Activated T-cell treated with anti-CD3 and anti-CD28 coated beads, Interleukin-2, amount 50 U/mL, for 4 hours (primary cell): ENCODE measurements at places on chromosomes 16 and 17. TPM values are rescaled to one million over a fixed set of nuclear protein-coding genes. Genes with fewer than 3 reads are reported as not detected.
A peak's percentile ranks its signal among the peaks of the same experiment; 100 is the strongest.

The TUBG2 gene
- total RNA-seq, result 5.6 TPM

The DHRS11 gene
- total RNA-seq, result 13.0 TPM

The MPP3 gene
- 0.24 TPM for total RNA-seq

The SEPTIN1 gene
- total RNA-seq, result 164 TPM

The TMEM132E gene
- 0.14 TPM for total RNA-seq

The CLEC10A gene
- total RNA-seq, result not detected

The MARCHF10 gene
- total RNA-seq, result not detected

The CD7 gene
- total RNA-seq, result 382 TPM

The CD300LG gene
- total RNA-seq, result not detected

The TEDC2 gene
- total RNA-seq, result 37.5 TPM

The LITAFD gene
- not detected for total RNA-seq

The PRAC2 gene
- total RNA-seq, result not detected

- no peak for DNase-seq
These were observed 39.7 kb downstream of the BRCA1 start for GRCh38 chr17:43085474-43085873.

DNA sequence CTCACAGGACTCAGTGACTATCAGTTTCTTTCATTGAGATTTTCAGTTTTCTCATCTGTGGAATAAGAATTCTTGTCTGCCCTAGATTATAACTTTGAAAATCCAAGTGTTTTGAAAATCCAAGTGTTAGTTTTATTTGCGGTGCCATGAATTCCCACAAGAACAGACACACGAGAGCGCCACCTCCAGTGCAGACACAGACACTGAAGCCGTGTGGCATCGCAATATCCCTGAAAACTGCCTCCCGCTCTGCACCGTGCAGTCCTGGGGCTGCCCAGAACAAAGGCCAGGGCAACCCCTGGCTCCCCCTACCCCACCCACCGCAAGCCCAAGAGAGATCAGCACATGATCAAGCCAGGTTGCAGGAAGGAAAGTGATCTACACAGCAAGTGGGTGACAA, 229.5 kb upstream of the ASIC2 start:
- no peak for DNase-seq

- DNase-seq, result no peak
These were observed 6.4 kb upstream of the PRR14 start for GRCh38 chr16:30644334-30644830.

GRCh38 chr16:50335196-50335958, 33.4 kb downstream of the BRD7 start:
- DNase-seq, result peak; percentile 30

DNA sequence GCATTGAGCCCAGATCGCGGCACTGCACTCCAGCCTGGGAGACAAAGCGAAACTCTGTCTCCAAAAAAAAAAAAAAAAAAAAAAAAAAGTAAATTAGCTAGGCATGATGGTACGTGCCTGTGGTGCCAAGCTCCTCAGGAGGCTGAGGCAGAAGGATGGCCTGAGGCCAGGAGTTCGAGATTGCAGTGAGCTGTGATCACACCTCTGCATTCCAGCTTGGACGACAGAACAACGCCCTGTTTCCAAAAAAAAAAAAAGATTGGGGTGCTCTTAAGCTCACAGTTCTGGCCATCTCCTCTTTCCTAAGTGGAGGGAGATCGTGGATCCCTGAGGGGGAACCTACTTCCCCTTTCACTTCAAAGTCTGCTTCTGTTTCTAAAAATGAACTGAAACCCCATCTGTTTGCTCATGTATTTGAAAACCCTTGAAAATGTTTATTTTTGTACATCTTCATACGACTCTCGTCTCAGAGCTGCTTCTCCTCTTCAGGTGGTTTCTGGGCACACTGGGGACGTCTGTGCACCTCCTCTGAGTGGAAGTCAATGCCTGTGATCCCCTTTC, 138.8 kb downstream of the PRKCA start:
- no peak for DNase-seq

DNA sequence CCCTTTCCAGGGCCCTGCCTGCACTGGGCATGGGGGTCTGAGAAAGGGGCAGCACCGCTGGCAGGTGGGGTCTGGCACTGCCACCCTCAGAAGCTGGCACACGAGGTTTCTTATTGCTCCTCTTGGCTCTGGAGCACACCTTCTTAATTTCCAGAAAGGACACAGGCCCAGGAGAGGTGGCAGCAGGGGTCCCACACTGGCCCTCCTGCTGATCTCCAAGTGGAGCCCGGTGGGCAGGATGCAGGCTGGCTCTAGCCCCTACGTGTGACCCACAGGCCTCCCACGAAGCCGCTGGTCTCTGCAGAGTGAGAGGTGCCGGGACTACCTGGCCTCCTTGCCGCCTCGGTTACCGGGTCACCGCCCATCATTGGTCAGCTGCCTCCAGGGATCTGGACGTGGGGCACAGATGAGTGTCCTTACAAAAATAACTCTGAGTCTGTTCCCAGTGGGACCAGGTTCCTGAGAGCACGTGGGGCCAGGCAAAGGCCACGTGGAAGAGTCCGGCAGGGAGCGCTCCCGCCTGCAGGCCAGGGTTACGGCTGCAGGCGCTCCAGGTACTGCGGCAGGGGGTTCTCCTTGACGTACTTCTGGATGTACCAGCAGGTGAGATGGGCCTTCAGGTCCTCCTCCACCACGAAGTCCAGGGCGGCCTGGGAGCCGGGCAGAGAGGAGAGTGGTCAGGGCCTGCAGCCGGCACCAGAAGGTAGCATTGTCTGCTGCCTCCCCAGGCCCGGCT, 10.3 kb downstream of the NATD1 start:
- no peak for DNase-seq

GRCh38 chr17:64115822-64116534, 14.0 kb downstream of the ERN1 start:
- DNase-seq, result no peak

- DNase-seq, result no peak
These were observed 71.2 kb downstream of the RMI2 start for GRCh38 chr16:11416228-11417001.

- no peak for DNase-seq
These were observed 92.5 kb downstream of the SDK2 start for GRCh38 chr17:73551759-73552158.

GRCh38 chr17:75400326-75400939, 5.0 kb downstream of the GRB2 start:
- no peak for DNase-seq

DNA sequence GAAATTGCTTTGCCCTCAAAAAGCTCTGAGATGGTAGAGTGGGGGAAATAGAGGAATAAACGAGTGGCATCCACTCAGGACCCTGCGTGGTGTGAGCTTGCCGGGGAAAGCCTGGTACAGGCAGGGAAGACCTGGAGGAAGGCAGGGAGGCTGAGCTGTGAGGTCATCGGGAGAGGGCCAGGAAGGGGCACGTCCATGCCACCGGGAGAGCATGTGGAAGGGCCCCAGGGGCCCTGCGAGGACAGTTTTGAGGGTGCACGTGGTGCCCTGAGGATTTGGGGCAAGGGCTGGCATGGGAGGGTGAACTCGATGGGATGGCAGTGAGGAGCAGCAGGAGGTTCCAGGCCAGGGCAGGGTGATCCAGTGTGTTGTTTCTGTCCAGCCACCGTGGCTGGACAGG, 56.3 kb upstream of the CBFA2T3 start:
- no peak for DNase-seq

DNA sequence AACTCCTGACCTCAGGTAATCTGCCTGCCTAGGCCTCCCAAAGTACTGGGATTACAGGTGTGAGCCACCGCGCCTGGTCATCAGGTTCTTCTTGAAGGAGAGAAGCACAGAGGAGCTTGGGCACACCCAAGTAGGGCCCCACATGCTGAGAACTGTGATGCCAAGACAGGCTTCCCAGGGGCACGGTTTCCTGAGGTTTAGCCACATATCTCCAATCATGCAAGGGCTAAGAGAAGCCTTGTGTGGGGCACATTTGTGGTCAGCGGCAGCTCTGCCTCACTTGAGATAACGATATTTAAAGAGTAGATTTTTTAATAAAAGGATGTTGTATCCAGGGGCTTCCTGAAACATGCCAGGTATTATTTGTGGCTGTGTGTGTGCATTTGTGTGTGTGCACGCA, 46.9 kb downstream of the CUEDC1 start:
- DNase-seq, result no peak

- DNase-seq, result no peak
These were observed 3.9 kb downstream of the CDH11 start for GRCh38 chr16:65117811-65118448.

- DNase-seq, result no peak
These were observed 90.3 kb upstream of the CHMP6 start for GRCh38 chr17:80901319-80901718.

DNA sequence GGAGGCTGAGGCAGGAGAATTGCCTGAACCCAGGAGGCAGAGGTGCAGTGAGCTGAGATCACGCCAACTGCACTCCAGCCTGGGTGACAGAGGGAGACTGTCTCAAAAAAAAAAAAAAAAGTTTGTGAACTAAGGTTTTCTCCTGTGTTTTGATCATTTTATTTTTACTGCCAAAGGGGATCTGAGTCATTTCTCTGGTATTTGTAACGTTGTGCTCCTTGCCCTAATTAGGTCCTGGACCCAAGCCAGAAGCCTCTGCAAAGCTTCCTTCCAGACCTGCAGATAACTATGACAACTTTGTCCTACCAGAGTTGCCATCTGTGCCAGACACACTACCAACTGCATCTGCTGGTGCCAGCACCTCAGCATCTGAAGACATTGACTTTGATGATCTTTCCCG, 32.1 kb downstream of the IST1 start:
- no peak for DNase-seq

- DNase-seq, result no peak
These were observed 574 bp downstream of the LAT start for GRCh38 chr16:28985211-28986041.

- DNase-seq, result no peak
These were observed 58.8 kb downstream of the SF3B3 start for GRCh38 chr16:70582280-70582978.

- peak; percentile 36 for DNase-seq
These were observed 51.3 kb downstream of the ADCY9 start for GRCh38 chr16:4064950-4065352.

DNA sequence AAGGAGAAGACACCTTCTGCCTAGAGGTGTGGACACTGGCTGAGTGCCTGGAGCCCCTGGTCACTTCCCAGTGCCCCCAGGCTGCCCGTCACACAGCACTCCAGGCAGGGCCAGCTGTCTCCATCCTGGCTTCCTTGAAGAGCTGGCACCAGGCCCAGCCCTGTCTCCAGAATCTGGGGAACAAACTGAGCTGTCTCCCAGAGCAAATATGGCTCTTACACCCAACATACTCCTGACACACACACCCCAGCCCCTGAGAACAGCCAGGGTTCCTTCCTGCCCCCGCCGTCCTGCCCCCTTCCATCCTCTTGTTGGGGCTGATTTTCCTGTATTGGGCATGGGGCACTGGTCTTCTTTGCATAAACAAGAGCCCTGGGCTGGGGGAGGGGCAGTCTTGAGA, 9.1 kb downstream of the NHERF1 start:
- no peak for DNase-seq

DNA sequence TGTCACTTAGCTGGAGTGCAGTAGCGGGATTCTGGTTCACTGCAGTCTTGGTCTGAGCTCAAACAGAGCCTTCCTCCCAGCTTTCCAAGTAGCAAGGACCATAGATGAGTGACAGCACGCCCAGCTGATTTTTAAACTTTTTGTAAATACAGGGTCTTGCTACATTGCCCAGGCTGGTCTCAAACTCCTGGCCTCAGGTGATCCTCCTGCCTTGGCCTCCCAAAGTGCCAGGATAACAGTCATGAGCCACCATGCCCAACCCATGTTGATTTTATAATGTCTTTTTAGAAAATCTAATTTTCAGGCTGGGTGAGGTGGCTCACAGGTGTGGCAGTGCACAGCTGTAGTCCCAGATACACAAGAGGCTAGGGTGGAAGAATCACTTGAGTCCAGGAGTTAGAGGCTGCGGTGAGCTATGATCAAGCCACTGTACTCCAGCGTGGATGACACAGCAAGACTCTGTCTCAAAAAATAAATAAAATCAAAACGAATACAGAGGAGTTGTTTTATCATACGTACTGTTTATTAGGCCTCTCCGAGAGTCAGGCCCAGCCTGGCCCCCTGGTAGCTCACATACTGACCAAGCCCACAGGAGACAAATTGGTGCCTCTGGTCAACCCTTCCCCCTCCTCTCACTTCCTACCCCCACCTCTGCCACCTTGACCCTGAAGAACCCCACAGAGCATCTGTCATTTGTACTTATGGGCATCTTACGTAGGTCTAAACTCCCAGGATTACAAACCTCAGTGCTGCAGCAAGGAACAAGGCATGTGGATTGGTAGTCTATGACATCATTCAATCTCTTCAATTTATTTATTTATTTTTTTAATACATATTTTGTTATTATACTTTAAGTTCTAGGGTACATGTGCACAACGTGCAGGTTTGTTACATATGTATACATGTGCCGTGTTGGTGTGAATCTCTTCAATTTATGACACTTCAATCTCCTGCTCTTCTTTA, 13.6 kb downstream of the C16orf86 start:
- no peak for DNase-seq
